ENCODE measurements at places on chromosomes 1 and 21.

- DNase-seq = peak; percentile 10
Observed at GRCh38 chr1:32871364-32872191, 866 bp upstream of the FNDC5 start.

DNA sequence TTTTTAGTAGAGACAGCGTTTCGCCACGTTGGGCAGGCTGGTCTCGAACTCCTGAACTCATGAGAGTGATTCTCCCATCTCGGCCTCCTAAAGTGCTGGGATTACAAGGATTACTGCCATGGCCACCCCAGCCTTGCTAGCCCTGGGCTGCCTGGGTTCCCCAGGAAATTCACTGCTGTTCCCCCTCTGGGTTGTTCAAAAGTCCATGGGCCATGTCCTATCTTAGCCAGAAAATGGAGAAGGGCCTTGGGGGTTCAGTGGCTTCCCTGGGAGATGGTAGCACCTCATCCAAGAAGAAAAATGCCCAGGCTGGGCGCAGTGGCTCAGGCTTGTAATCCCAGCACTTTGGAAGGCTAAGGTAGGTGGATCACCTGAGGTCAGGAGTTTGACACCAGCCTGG lies 20.9 kb downstream of the SLC26A9 start:
- no peak for DNase-seq

DNA sequence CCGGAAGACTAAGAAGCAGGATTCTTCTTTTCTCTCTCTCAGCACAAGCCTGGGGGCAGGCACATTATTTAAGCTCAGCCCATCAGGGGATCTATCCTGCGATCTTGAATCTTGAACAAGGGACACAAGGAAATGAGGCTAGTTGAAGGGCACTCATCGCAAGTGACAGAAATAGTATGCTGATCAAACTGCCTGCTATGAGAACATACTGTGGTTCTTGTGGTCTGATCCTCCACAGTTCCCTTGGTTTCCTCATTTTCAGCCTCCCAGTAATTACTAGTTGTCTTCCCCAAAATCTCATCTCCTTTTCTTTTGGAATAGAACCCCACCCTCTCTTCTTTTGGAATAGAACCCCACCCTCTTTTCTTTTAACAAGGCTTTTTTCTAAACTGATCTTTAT lies 6.5 kb downstream of the ANKRD45 start:
- DNase-seq = no peak

DNA sequence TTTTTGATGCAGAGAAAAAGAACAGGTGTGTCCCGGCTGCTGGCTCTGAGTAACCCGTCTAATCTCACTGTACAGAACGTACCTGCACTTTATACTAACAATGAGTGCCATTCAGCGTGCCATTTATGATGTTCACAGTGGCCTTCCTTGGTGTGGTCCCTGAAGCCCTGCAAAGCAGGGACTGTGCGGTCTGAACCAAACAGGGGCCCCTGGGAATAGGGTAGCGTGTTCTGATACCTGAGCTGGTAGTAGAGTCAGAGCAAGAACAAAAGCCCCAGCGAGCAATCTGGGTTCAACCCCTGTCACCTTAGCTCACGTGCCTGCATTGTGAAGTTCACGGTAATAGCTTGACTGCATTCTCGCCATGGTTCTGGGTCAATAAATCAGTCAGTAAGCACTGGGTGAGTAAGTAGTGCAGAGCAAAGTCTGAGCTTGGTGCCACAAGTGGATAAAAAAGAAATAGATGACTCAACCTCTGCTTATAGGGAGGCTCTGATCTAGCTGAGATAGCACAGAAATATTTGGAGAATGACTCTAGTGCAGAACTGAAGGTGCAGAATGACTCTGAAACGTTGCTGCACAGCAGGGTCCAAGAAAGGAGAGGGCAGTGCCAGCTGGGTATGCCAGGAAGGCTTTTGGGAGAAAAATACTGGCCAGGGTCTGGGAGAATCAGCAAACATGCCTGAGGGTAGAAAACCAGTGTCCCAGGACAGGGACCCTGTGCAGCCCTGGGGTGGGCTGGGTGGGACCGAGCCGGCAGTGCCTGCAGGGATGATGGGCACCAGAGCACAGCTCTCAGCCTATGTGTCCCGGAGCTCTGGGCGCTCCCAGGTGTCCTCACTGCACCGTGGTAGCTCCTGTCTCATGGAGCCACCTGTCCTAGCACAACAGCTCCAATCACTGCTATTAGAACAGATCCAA lies 125.9 kb downstream of the RHOU start:
- DNase-seq = peak; percentile 83

DNA sequence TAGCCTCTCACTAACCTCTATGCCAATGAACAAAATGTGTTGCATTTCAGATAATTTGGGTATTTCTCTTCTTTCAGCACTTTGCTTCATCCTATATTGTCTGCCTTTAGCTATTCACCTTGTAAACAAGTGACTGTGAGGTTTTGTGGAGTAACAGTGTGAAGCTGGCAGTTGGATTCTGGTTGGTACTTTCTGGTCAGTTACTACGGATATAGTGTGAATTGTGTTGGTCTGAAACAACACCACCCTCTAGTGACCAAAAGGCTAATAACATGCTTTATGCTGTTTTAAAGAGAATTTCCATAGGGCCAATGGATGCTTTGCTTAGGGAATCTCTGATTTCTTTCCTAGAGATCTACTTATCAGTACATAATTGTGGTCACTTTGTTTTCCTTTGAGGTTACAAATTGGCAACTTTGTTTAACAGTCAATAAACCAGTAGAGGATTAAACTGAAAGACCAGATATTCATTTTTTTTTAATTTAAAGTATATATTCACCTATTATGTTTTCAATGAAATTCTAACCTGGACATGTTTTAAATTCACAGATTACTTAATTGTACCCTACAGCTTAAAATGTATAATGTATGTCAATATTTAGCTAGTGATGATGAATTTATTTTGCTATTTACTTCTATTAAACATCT lies 2.5 kb upstream of the PTGER3 start:
- DNase-seq = peak; percentile 76

GRCh38 chr1:199448646-199449045 lies 578.9 kb upstream of the NR5A2 start:
- no peak for DNase-seq

- peak; percentile 10 for DNase-seq
Observed at GRCh38 chr1:224884361-224884801, 45.1 kb upstream of the DNAH14 start.

- peak; percentile 31 for DNase-seq
Observed at GRCh38 chr1:204885288-204885711, 14.6 kb downstream of the NFASC start.

DNA sequence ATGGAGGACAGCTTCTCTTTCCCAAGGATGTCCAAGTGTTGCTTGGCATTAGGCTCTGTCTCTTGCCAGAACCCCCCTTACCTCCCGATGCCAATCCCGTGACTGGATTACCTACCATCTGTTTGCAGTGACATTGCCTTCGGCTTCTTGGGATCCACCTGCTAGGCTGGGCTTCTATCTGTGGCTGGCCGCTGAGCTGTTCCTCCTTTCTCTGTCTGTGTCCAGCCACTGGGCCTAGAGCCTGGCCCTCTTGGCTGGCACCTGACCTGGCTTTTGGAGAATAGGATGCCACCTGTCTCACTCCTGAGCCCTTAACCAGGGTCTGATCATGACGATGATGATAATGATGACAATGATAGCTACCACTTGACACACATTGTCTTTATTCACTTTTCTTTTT lies 41.6 kb upstream of the STUM start:
- no peak for DNase-seq

- DNase-seq = peak; percentile 48
Observed at GRCh38 chr1:212980123-212980785, 29.9 kb downstream of the VASH2 start.

GRCh38 chr1:1171161-1171545 lies 2.5 kb upstream of the TTLL10 start:
- no peak for DNase-seq

DNA sequence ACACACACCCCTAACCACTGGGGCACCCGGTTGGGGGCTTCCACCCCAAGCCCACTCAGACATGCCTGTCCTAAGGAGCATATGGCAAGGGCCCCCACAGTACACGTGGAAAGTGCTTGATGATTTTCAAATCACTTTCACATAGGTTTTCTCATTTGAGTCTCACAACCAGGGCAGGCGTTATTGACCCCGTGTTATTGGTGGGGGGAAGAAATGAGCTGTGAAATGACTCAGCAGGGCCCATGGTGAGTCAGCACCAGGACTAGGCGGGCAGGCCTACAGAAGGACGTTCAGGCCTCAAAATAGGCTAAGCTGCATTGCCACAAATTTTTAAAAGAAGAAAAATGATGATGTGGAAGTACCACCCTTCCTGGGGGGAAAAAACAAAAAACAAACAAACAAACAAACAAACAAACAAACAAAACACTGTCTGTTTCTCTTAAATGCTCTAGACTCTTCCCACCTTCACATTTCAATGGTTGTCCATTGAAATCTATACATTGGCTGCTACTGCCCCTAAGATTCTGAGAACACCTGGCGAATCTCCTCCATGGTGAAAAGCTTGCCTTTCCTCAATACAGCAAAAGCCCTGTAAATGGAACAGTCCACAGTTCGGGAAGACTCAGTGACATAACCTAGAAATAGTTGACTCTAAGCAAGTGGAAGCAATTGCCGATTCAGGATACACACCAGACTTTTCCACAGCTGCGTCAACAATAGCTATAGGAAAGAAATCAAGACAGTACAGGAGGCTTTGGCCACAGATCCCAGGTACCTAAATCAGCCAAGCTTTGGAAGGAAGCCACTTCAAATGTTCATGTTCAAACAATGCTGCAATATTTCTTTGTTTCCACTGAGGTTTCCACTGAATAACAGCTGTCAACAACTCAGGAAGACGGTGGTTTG lies 234.7 kb downstream of the TOMM20 start:
- peak; percentile 87 for DNase-seq

DNA sequence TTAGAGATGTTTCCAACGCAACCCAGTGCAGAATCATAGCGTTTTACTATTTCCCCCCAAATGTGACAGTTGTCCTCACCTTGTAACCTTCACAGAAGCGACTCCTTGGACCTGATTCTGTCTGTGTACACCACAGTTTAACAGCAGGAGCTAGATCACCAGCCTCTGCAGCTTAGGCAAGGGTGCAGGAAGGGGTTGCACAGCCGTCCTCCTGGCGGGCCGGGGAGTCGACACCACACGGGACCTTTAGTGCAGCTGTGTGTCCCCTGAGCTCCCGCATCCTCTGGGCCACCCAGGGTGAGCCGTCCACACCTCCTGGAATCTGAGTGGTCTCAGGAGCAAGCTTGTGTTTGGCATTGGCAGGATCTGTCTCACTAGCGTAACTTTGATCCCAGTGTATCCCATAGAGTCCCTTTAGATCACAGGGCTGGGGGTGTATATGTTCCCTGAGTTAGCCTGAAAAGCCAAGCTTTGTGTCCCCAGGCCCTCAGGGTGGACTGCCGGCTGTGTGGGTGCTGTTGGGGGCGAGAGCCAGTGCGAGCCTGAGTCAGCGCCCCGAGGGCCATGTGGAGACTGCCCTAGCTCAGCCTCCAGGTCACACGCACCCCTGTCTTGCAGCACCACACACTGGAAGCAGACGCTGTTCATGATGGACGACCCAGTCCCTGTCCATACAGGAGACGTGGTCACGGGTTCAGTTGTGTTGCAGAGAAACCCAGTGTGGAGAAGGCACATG lies 27.5 kb downstream of the PRMT2 start:
- no peak for DNase-seq

DNA sequence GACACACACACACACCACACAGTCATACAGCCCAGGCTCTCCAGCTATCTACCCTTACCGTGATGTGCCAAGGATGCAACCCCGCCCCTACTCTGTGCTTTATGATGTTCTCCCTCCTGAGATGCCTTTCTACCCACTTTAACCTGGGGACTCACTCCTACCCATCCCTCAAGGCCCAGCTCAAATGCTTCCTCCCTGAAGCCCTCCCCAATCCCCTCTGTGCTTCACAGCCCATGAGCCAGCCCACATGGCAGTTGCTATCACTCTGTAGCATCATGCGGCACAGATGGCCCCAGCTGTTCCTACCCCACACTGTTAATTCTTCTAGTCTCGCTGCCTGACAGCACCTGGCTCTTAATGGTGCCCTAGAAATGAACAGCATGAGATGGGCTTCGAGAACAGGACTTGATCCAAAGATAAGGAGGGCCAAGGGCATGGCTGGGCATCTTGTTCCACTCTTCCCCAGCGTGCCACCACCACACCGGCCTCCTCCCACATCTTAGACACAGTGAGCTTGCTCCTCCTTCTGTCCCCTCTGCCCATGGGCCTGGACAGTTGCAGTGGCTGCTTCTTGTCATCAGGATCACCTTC lies 109.8 kb downstream of the GLIS1 start:
- no peak for DNase-seq

DNA sequence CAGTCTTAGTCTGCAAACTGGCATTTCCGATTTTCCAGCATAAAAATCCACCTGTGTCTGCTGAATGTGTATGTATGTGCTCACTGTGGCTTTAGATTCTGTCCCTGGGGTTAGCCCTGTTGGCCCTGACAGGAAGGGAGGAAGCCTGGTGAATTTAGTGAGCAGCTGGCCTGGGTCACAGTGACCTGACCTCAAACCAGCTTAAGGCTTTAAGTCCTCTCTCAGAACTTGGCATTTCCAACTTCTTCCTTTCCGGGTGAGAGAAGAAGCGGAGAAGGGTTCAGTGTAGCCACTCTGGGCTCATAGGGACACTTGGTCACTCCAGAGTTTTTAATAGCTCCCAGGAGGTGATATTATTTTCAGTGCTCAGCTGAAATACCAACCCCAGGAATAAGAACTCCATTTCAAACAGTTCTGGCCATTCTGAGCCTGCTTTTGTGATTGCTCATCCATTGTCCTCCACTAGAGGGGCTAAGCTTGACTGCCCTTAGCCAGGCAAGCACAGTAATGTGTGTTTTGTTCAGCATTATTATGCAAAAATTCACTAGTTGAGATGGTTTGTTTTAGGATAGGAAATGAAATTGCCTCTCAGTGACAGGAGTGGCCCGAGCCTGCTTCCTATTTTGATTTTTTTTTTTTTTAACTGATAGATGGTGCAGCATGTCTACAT lies 2.5 kb upstream of the OLFML3 start:
- peak; percentile 60 for DNase-seq

GRCh38 chr21:29647353-29647781 lies 292.4 kb downstream of the GRIK1 start:
- DNase-seq = peak; percentile 22

- no peak for DNase-seq
Observed at GRCh38 chr1:206658264-206658980, 23.1 kb downstream of the DYRK3 start.

- peak; percentile 20 for DNase-seq
Observed at GRCh38 chr1:62045574-62045973, 149.1 kb upstream of the L1TD1 start.

- DNase-seq = no peak
Observed at GRCh38 chr1:110726755-110727154, 52.0 kb upstream of the KCNA3 start.

- DNase-seq = peak; percentile 47
Observed at GRCh38 chr21:15732290-15732995, 2.7 kb downstream of the USP25 start.

- peak; percentile 41 for DNase-seq
Observed at GRCh38 chr1:67668660-67669059, 16.3 kb upstream of the GADD45A start.

DNA sequence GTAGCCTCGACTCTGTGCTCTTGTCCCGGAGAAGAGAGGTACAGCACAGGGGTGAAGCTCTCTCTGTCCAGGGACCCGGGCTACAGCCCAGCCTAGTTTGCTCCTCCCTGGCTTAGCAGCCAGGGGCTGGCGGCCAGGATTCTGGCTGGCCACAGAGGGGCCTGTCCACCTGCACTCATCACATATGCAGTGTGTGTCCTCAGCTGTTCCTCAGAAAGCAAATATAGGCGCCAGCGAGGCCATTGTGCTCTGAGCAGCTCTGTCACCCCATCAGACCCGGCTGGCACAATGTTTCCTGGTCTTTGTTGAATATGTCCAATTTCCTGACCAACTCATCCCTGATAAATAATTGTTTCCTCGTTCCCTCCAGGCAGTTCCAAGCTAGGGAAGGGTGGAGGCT lies 28.5 kb downstream of the KCND3 start:
- DNase-seq = no peak

GRCh38 chr1:202578001-202578504 lies 132.2 kb downstream of the SYT2 start:
- no peak for DNase-seq

All from fibroblast of mammary gland (primary cell).